ENCODE measurements at places on chromosomes 5 and 9.

DNA sequence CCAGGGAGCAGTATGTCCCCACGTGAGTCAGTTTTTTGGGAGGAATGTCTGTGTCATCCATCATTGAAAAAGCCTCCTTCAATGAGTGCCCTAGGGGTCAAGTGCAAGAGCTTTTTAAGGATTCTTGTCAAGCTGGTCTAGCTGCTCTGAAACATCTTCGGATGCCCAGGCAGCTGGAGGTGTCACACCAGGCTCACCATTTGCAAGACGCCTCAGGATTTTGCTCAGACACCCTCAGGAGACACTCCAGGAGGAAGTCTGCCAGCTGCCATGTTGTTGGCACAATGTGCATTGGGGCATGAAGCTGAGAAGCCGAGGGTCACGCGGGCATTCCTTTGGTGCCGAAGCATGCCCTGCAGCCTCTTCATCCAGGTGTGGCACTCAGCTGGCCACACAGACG, 111.1 kb upstream of the S1PR3 start:
- DNase-seq = no peak

- DNase-seq = no peak
Measured at GRCh38 chr9:110399983-110400382, 62.3 kb upstream of the TXNDC8 start.

DNA sequence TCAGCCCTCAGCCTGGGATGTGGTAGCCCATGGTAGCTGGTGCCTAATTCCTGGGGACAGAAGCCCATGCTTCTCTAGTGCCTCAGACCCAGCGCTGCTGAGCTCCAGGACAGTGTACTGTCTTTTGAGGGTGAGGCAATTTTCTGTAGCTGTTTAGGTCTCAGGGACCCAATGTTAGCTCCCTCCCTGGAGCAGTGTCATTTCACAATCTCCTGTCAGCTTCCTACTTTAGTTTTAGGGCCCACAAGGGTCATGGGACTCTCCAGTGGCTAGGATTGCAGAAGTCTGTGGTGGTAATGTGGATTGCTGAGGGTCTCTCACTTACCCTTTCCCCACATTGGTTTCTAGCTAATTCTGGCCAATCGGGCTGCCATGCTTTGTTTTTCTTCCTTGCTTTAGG, 67.7 kb upstream of the CCL21 start:
- DNase-seq = no peak

GRCh38 chr9:120473608-120474007, 106.4 kb downstream of the CDK5RAP2 start:
- no peak for DNase-seq

DNA sequence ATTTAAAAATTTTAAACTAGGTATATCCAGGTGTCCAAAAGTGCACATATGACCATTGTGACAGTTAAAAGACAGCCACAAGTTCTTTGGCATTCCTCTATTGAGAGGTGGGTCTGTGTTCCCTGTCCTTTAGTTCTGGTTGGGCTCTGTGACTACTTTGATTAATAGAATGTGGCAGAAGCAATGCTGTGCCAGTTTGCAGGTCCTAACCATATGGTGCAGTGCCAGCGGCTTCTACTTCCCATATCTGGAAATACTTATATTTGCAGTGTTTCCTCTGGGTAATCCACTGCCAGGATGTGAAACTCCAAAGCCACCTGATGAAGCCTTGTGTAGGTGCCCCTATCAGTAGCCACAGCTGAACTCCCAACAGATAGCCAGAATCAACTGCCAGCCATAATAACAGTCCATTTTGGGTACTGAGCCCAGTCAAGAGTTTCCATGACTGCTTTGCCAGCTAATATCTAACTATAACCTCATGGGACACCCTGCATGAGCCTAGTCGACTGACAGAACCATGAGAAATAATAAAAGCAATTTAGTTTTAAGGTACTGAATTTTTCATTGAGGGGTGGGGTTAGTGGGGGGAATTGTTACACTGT, 361.0 kb upstream of the SEMA6A start:
- no peak for DNase-seq

DNA sequence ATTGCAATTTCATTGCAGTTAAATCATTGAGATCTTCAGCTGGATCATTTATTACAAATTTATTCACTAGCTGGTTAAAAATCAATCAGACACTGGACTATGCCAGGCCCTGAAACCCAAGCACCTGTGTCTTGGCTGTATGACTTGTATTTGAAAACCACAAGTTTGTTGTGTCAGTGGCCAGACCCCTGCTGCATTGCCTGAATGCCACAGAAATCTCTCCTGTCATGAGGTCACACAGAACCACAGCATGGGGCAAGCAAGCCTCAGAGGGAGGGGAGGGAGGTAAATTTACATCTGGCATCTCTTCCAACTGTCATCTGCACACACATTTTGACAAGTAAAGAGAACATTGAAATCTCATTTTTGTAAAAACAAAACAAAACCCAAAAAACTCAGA, 90.0 kb downstream of the ARRDC3 start:
- no peak for DNase-seq

GRCh38 chr5:65012301-65012892, 243.7 kb downstream of the CWC27 start:
- no peak for DNase-seq

GRCh38 chr5:164578401-164578800, 1073.0 kb downstream of the MAT2B start:
- no peak for DNase-seq

- DNase-seq = no peak
Measured at GRCh38 chr5:54259090-54259489, 51.3 kb downstream of the ARL15 start.

Measured in stimulated activated naive CD4-positive, alpha-beta T cell treated with Interleukin-2 at 50 U/mL for 16 hours (primary cell).